Neural crest cell (in vitro differentiated cells): ENCODE measurements at places on chromosomes 7 and 10. TPM values are rescaled to one million over a fixed set of nuclear protein-coding genes. Genes with fewer than 3 reads are reported as not detected.

ASB10 gene
- not detected in 2 replicates for total RNA-seq

GRCh38 chr7:111210996-111211395, 120.1 kb downstream of the LRRN3 start:
- DNase-seq = no peak

DNA sequence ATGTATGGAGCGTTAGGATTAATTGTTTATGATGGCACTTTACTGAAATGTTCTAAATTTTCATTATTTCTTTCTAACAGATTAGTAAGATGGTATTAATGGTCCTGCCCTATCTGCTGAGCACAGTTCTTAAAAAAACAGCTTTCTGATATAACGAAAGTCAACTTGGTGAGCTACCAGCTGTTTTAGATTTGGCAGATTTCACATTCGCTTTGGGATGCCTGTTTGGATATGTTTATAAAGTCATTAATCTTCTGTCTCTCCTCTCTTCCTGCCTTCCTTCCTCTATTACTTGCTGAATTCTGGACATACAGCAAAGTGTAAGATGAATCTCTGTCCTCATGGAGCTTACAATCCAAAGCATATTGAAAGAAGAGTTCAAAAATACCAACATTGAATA, 396.8 kb upstream of the LRGUK start:
- DNase-seq = no peak

- no peak for DNase-seq
Observed at GRCh38 chr10:31520986-31521831, 202.2 kb downstream of the ZEB1 start.

DNA sequence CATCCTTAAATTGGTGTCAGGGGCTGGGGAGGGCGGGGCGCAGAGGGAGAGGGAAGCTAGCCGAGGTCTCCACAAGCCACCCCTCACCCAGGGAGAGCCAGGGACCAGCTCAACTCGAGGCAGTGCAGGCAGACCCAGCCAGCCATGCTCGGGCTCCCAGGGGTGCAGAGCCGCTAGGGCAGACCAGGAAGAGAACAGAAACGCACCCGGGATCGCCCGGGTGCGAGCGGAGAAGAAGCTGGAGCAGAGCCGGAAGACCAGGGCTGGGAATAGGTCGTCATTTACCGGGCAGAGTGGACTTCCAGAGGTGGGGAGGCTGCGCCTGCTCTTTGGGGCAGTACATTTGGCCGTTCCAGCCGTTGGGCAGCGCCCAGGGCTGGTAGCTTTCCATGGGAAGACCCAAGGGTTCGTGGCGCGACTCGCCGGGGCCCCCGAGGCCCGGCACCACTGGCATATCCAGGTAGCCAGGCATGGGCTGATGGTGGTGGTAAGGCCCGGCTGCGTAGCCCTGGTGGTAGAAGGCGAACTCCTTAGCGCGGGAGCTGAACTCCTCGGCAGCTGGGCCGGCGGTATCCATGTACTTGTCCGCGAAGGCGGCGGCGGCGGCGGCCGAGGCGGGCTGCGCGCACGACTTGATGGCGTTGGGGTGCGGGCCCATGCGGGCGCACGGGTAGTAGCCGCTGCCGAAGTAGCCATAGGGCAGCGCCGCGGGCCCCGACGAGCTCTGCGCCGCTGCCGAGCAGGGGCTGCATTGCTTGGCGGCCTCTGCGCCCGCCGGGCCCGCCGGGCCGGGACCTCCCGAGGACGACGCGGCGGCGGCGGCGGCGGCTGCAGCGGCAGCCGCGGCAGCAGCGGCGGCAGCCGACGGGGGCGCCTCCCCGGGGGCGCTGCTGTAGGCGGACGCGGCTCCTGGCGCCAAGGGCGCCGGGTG, 755 bp downstream of the HOXA13 start:
- DNase-seq = no peak
